Hematopoietic multipotent progenitor cell (in vitro differentiated cells): ENCODE measurements at places on chromosomes 5 and 9.
A peak's percentile ranks its signal among the peaks of the same experiment; 100 is the strongest.

GRCh38 chr5:176320577-176320976, 41.0 kb downstream of the KIAA1191 start:
- DNase-seq = no peak

- peak; percentile 9 for DNase-seq
These were observed 880 bp upstream of the PTPDC1 start for GRCh38 chr9:94083384-94083783.

- DNase-seq = no peak
These were observed 168.7 kb downstream of the C5orf15 start for GRCh38 chr5:133799571-133800237.

- no peak for DNase-seq
These were observed 104.7 kb upstream of the PHYKPL start for GRCh38 chr5:178337334-178337741.

DNA sequence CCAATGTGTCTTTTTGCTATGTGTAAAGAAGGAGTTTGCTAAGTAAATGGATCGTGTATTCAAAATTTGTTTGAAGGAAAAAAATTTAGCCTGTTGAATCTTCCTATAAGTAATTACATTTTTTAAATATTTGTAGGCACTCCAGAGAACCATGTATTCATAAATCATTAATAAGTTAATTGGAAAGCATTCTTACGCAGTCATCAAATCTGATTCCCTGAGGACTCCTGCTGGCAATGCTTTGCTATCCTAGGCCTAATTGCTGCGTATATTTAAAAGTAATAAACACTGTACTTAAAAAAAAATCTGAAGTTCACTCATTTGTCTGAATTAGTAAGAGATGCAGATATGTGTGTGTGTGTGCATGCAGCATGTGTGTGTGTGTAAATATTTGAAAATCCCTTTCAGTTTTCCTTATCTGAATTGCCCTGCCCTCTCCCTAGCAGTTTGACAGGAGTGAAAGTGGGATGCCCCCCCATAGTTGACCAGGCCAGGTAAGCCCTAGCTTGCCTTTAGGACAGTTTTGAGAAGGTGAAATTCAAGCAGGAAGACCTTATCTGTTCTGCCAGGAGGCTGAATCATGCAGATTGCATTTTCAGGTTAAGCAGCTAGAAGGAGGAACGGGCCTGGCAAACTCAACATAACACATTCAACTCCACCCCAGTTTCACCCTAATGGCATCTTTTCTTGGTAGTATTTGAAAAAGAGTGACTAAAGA, 81.2 kb upstream of the DNAH5 start:
- no peak for DNase-seq

GRCh38 chr9:83665580-83666200, 42.1 kb downstream of the UBQLN1 start:
- no peak for DNase-seq

GRCh38 chr5:135830384-135830700, 4.1 kb upstream of the SLC25A48 start:
- DNase-seq = no peak

DNA sequence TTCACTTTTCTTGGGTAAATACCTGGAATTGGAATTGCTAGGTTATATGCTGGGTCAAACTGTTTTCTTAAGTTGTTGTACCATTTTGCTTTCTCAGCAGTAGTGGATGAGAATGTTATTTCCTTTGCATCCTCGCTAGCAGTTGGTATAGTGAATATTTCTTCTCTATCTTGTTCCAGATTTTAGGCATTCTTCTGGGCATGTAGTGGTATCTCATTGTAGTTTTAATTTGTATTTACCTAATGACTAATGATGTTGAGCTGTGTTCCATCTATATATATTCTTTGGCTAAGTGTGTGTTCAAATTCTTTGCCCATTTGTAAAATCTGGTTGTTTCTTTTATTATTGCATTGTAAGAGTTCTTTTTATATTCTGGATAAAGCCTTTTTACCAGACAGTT, 333.3 kb downstream of the MAT2B start:
- DNase-seq = no peak

- peak; percentile 83 for DNase-seq
These were observed 1.5 kb downstream of the PARP8 start for GRCh38 chr5:50667653-50668595.

DNA sequence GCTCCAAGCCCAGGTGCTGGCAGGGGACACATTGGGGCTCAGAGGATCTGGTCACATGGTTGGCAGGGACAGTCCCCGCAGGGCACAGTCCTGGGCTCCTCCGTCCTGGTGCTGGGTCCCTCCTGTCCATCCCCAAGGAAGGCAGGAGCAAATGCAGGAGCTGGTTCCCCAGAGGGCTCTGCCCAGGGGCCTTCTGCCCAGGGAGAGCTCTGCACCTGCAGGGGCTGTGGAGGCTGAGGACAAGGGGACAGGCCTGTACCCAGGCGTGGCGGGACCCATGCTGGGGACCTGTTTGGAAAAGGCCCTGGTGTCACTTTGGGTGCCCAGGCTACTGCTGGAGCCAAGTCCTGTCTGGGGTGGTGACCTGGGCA, 7.2 kb downstream of the SPATA31E1 start:
- DNase-seq = no peak

DNA sequence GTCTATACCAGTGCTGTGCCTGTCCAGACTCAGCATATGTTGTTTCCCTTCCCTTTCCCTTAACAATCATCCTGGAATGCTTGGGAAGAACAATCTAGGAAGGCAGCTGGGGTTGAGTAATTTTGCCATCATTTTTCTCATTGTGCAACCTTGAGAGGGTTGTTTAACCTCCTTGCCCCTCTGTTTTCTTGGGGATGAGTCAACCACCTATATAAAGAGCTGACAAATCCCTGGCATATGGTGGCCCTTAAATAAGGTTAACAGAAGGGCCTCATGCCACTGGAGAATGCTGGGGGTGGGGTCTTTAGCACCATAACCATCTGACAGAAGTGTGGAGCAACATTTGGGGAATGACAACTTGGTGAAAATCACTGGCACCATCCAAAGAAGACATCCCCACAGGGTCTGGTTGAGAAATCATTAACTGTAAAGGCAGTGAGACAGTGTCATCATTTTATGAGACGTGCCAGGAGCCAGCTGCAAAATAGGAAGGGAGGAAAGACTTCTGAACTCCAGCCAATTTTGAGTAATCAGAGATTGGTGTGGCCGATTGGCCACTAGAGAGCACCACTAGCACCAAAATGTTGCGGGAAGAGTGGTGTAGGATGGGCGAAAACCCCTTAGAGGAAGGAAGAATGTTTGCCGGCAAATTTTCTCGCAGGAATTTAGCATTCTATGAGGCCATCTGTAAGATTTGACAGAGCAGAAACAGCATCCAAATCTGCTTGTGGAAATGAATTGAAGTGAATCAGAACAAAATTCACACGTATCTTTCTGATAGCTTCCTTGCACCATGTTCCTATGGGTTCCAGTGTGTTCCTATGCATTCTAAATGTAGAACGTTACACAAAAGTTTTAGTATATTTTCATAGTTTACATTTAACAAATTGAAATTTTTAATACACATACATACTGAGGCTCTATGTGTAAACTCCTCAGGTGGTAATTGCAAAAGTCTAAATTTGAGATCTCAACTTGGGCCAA, 113.8 kb downstream of the MSX2 start:
- DNase-seq = no peak

DNA sequence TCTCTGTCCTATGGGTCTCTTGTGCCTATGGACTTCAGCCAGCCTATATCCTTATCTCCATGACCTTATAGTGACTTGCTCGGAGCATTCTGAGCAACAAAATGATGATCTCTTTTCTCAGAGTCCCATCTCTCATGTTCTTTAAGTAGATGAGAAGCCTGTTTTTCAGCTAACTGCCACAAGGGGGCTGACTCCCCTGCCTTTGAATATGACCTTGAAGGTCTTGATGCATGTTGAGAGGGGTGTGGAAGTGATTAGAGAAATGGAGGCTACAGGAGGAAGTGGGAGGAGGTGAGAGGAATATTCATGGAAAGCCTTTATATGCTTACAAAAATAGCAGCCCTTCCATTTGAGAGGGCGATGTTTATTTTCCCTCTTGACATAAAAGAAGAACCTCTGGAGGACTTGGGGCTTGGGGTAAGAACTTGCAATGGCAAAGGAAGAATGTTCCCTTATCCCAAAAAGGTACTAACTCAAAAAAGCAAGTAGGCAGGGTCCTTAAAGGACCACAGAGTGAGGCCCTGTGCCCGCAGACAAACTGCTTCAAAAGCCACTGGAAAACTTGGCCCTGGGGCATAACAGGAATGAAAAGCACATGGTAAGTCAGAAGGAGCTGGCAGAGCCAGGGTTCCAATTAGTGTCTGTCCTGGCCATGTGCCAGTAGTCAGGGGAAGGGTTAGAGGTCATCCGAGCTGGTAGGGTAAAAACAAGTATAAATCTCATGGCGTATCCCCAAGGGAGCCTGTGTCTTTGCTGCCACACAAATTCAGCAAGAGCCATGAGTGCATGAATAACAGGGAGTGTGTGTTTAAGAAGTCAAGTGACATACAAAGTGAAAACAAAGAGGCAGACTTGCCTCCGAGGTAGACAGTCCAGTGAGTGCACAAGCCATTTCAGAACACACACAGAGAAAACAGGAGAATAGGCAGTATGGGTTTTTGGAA, 39.1 kb downstream of the FGD3 start:
- DNase-seq = peak; percentile 52

DNA sequence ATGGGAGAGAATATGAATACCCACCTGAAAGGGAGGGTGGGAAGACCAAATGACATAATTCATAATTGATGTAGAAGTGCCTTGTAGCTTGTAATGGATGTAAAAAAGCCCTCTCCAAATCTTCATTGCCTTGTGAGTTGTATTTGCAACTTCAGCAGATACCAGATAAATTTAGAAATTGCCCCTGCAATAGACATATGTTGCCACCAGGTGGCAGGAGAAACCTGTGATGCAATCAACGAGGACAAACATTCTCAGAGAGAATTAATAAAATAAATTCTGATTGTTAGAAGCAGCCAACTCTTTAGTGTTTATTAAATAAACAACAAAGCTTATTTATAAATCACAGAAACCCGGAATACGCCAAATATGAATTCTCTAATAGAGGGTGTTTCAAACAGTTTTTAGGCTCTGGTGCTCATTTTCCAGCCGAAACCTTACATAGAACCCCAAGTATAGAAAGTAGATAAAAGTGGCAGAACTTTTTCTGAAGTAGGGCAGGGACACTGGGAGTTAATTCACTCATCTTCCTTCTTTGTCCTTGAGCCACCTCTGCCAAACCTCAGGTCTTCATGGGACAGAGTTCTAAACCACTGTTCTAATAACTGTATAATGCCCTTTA, 147.8 kb downstream of the TMEM38B start:
- peak; percentile 65 for DNase-seq

DNA sequence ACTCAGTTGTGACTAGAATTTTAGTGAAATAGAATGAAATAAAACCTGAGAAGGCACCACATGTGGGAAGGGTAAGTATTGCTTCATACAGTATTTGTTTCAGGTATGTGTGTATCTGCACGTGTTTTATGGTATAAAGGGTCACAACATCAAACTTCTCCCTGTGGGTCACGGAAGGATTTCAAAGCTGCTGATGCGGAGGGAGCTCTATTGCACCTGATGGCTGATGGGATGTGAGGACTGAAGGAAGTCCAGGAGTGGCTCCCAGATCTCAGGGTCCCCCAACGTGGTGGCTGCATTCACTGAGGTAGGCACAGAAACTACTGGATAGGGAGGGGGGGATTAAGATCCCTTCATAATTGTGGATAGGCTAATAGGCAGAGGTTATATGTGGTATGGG, 159.7 kb downstream of the PJA2 start:
- no peak for DNase-seq

GRCh38 chr5:127934791-127935256, 148.7 kb upstream of the SLC12A2 start:
- no peak for DNase-seq

DNA sequence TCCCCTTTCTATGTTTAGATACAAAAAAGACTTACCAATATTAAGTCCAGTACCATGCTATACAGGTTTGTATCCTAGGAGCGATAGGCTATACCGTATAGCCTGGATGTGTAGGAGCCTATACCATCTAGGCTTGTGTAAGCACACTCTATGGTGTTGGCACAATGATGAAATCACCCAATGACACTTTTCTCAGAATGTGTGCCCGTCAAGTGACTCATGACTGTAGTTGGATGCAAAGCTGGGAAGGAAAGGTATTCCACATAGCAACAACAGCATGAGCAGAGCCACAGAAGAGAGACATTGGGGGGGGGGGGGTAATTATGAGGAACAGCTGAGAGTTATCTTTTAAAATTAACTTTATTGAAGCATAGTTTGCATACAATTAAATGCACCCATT, 63.2 kb downstream of the TTLL11 start:
- no peak for DNase-seq

- DNase-seq = no peak
These were observed 9.8 kb upstream of the GDNF start for GRCh38 chr5:37849641-37850040.

DNA sequence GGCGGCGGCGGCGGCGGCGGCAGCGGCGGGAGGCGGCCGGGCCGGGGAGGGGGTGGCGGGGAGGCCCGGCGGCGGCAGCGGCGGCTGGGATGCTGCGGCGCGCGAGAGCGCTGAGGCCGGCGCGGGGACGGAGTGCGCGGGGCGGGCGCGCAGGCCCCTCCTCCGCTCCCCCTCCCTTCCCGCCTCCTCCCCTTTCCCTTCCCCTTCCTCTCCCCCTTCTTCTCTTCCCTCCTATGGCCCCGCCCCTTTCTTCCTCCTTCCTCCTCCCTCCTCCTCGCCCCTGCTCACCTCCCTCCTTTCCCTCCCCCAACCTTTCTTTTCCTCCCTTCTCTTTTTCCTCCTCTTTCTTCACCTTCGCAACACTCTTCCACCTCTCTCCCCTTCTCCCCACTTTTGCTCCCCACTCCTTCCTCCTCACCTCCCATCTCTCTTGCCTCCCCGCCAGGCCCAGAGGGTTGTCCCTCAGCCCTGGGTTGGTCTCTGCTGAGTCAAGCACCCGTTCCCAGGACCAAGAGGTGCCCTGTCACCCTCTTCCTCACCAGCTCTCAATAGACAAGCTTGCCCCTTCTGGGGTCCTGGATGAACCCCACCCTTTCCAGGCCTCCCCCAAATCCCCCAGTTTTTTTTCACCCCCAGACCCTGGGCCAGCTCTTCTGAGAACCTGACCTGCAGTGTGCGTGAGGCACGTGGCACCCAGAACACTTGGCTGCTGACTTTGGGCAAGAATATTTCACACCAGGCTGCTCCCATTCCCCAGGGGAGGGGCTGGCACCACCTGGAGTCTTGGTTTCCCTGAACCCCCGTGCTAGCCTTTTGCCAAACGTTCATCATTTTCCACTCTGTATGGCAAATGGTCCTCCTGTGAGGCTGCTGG, at the start of gene SEMA4D:
TSS of gene SEMA4D (minus strand) at position 136 of the 874 bp plus-strand sequence. CDS start 92,657 bp downstream, outside the sequence.
- DNase-seq = no peak

DNA sequence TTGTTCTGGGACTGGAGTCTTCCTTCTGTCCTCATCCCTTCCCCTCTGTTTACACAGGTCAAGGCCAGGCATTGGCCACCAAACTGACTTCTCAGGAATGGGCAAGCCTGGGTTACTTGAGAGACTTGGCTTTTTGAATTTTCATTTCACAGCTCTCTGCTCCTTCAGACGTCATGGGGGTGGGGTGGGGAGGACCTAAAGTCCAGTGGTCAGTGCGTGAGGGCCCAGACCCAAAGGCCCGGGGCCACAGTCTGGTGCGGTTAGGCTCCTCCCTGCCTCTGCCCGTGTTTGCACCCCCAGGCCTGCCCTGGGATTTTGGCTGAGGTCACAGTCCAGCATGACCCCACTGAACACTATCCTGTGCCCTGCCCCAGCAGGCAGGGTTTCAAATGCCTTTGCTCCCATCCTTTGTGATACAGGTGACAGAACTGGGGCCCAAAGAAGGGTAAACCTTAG, 4.1 kb upstream of the CXXC5 start:
- DNase-seq = no peak
